ENCODE measurements at places on chromosomes 3 and 15. TPM values are rescaled to one million over a fixed set of nuclear protein-coding genes. Genes with fewer than 3 reads are reported as not detected.

The GOLGA8M gene
- 5.7 TPM for total RNA-seq

The SPG11 gene
- total RNA-seq = 155 TPM

The IGDCC3 gene
- 1.6 TPM for total RNA-seq

GRCh38 chr3:121979246-121979645 is 42.8 kb downstream of the ILDR1 start:
- DNase-seq = no peak

DNA sequence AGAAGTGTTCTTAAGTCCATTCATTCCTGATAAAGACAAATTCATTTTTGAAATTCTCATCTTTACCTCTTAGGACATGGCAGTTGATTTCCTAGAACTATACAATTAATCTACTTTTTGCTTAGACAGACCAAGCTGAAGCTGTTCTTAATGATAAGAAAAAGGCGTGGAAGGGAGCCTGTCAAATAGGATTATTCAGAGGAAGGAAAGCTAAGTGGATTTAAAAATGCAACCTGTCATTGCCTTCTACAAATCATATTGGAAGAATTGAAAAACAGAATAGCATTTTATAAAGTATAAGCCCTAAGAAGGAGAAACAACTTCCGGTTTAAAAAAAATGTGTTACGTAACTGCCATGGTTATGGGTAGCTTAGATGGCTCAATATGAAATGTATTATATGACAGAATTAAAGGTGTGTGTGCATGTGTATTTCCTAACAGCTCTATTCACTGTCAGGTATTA is 81.2 kb upstream of the RAP2B start:
- no peak for DNase-seq

DNA sequence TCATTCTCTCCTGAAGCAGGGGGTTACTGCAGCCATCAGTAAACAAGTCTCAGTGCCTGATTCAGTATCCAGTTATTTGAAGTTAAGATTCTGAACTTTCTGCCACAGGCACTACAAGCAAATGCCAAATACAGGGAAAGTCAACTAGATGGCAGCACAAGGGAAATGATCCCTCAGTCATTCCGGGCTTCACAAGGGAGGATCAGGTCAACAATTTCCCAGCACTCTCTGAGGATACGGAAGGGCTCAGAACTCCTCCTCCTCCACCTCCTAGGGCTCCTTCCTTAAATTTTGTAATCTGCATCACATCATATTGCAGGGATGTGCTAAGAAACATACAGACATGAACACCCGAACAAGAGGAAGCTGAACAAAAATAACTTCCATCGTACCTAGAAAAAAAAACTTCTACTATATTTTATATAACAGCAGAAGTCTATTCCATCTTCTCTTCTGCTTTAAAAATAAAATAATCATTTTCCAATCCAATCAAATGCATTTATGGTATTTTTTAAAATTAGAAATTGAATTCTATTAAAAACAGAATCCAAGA is 187.1 kb downstream of the FMN1 start:
- DNase-seq = no peak

GRCh38 chr15:43144512-43144911 is 11.1 kb downstream of the TMEM62 start:
- DNase-seq = no peak

GRCh38 chr3:58198804-58199203 is 12.0 kb downstream of the DNASE1L3 start:
- DNase-seq = no peak

DNA sequence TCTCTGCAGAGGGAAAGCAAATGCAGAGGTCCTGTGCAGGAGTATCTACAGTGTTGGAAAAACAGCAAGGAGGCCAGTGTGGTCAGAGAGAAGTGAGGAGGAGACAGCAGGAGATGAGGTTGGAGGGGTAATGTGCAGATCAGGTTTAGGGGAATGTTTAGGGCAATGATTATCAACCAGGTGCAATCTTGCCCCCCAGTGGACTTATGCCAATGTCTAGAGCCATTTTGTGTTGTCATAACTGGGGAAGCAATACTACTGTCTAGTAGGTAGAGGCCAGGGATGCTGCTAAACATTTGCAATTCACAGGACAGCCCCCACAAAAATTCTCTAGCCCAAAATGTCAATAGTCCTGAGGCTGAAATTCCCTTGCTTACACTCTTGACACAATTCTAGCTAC is 13.1 kb downstream of the CCDC191 start:
- DNase-seq = no peak

GRCh38 chr3:171429635-171430034 is 30.6 kb downstream of the TNIK start:
- DNase-seq = no peak

The MFN1 gene
- total RNA-seq = 56.0 TPM

The CGNL1 gene
- total RNA-seq = 12.6 TPM

GRCh38 chr3:96657710-96658109 is 156.7 kb upstream of the EPHA6 start:
- DNase-seq = no peak

DNA sequence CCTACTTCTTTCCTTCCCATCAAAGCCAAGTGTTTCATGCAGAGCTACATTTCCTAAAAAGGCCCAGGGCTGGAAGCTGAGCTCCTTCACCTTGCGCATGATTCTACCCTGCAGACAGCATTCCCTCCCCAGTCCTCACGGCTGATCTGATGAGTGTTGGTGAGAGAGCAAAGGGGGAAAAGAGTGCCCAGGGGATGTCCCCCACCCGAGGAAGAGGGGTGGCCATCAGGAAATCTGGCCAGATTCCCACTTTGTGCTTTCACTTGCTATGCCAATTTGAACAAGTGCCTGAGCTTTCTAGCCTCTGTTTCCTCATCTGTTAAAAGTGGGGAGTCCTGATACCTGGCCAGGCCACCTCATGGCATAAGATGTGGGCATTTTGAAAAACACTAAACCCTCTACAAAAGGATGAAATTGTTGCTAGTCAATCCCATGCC is 231.0 kb upstream of the TLE3 start:
- peak; percentile 40 for DNase-seq

- no peak for DNase-seq
These were observed 291.3 kb downstream of the OXSM start for GRCh38 chr3:26081166-26081565.

- no peak for DNase-seq
These were observed 42.1 kb downstream of the CDCP1 start for GRCh38 chr3:45103753-45104714.

GRCh38 chr3:109336291-109336861 is 970 bp downstream of the DPPA4 start:
- DNase-seq = no peak

DNA sequence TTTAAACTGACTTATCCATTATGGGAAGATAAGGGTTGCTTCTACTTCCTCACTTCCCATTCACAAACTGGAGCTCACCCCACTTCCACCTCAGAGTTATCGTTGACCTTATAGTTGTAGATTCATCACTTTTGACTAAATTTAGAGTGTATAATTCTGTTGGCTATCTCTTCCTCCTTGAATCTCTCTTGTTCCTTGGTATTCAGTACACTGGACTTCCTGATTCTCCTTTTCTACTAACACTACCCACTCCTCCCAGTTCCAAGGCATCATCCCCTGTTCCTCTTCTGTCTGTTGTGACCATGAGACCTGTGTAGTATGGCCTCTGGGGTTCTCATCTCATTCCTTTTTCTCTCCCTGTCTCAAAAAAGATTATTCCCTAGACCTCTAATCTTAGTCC is 5.9 kb upstream of the GPR87 start:
- DNase-seq = no peak

The BFSP2 gene
- total RNA-seq = not detected

The LRTM1 gene
- total RNA-seq = not detected

The P2RY13 gene
- total RNA-seq = 1.2 TPM

- DNase-seq = no peak
These were observed 98.4 kb downstream of the ECT2 start for GRCh38 chr3:172848910-172849309.

The RASSF1 gene
- total RNA-seq = 21.2 TPM

The NR2C2 gene
- total RNA-seq = 59.8 TPM

DNA sequence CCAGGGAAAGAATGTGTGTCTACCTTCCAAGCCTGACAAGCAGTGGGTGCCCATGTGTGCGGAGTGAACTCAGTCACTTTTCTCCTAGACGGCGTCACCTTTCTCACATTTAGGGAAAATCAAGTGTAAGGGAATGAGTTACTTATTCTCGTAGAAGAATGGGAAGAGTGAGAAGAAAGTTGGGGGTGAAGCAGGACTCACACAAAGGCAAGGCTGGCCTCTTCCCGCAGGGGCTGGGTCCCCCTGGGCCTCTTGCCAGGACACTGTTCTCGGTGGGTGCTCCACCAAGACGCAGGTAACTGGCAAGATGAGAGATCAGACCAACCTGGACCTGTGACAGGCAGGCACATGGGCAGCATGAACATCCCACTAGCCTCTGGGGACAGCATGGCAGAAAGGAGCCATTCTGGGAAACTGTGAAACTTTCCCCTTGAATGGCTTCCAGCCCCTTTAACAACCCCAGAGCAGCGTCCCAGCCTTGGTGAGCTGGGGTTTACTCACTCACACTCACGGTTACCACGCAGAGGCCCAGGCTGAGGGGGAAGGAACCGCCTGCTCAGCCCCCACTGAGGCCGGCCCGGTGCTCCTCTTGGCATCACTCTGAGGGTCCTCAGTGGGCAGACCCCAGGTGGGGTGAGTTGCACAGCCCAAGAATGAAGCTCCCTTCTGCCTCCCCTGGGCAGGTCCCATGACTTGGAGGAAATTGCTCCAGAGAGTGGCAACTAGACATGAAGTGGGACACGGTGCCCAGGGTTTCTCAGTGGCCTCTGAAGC is 15.0 kb upstream of the SRP14 start:
- DNase-seq = peak; percentile 30

DNA sequence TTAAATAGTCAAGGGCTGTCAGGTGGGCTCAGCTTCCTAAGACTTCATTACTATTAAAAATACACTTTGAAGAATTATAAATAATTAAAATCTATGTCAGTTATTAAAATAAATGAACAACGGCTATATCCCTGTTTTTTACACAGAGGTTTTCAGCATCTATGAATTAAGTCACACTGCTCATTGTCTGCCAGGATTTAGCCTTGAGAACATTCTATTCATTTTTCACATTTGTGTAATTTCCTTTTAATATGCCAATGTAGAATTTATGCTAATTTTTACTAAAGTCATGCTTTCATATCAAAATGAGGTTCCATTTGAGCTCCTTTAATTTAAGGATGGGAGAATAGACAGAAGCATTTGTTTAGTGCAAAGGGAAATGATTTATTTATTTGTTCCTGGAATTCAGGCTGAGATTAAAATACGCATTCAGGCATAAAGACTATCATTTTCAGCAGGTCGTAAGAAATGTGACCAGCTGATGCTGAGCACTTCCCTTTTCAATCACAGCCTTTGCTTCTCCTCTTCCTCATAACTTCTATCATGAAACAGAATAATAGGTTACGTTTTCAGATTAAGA is 345.1 kb downstream of the MFSD1 start:
- DNase-seq = no peak

The ZNF620 gene
- 5.4 TPM for total RNA-seq

DNA sequence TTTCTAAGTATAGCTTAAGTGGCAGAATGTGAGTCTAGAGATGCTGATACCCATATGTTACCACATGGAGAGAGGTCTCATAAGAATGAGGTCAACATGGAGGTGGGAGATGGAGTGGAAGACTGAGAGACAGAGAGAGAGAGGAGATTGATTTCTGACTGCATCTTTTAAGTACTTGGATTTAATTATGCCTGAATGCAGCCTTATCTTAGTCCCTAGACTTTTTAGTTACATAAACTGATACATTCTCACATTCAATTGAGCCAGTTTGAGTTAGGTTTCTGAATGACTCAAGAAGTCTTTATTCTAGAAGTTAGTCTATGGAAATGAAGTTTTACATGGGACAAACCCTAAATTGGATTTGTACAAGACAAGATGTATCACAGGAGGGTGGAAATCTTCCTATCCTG is 58.5 kb upstream of the TNFSF10 start:
- DNase-seq = no peak

- no peak for DNase-seq
These were observed 58.1 kb downstream of the FEM1B start for GRCh38 chr15:68335655-68336054.

GRCh38 chr15:37135225-37135624 is 34.9 kb upstream of the MEIS2 start:
- no peak for DNase-seq

The DUSP7 gene
- total RNA-seq = 22.2 TPM

- DNase-seq = no peak
These were observed 13.2 kb upstream of the LMCD1 start for GRCh38 chr3:8488411-8488810.

The IQSEC1 gene
- total RNA-seq = 55.2 TPM

The ASB14 gene
- total RNA-seq = not detected

DNA sequence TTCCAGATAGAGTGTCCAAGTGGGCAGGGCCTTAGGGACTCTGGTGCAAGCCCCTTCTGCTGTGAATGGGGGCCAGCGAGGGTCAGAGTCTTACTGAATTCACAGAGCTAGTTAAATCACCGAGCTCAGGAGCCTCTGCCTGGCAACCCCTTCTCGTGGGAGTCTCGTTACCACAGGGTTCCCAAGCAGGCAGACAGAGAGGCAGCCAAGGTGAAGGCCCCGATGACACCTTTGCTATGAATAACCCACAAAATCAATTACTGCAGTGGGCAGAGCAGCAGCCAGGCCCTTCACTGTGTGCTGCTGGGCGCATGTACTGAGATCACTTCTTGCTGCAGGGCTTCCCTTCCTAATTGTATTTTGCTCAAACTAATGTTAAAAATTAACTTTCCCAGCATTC is 56.9 kb downstream of the SPSB4 start:
- DNase-seq = no peak

The OTOL1 gene
- total RNA-seq = not detected

The SLC9C1 gene
- total RNA-seq = 0.13 TPM

GRCh38 chr3:71559021-71559420 is 24.5 kb downstream of the FOXP1 start:
- no peak for DNase-seq

The PDE12 gene
- 28.6 TPM for total RNA-seq

GRCh38 chr3:172924546-172924945 is 174.0 kb downstream of the ECT2 start:
- DNase-seq = no peak

GRCh38 chr15:74769463-74770025 is 12.3 kb upstream of the CSK start:
- no peak for DNase-seq
